ENCODE measurements at places on chromosomes 13 and 19.

DNA sequence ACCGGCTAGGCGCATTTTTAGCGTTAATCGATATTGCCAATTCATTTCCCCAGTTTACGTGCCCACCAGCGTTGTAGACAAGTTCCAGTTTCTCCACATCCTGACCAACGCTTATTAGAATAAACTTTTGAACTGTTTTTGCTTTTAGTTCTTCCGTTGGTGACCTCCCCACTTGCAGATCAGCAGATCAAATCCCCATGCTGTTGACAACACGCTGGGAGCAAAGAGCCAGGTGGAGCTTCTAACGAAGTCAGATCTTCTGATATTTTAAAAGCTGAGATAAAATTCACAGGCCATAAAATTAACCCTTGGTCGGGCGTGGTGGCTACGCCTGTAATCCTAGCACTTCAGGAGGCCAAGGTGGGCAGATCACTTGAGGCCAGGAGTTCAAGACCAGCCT is 21.2 kb downstream of the RCN3 start:
- no peak for DNase-seq

DNA sequence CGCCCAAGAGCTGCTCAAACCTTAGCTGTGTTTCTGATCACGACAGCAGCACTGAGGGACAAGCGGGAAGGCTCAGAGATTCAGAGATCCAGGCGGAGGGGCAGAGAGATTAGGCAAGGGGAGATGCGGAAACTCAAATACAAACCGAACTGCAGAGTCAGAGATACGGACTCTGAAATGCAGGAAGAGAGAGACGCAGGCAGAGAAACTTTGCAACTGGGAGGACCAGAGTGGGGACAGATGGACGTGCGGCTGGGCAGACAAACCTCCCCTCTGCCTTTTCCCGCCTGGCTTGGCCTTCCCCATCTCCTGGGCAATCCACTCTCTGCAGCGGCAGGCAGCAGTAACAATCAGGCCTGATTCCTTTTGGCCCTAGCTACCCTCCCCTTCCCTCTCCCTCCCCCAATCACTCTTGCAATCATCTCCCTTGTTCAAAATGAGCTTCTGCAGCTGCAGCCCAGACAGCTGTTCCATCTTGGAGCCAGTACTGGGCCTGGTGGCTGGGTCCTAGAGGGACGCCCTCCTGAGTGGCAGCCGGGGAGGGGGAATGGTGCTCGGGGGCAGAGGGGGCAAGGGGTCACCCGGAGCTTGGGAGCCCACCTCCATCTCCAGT is 29.7 kb downstream of the OLFM2 start:
- DNase-seq: no peak

DNA sequence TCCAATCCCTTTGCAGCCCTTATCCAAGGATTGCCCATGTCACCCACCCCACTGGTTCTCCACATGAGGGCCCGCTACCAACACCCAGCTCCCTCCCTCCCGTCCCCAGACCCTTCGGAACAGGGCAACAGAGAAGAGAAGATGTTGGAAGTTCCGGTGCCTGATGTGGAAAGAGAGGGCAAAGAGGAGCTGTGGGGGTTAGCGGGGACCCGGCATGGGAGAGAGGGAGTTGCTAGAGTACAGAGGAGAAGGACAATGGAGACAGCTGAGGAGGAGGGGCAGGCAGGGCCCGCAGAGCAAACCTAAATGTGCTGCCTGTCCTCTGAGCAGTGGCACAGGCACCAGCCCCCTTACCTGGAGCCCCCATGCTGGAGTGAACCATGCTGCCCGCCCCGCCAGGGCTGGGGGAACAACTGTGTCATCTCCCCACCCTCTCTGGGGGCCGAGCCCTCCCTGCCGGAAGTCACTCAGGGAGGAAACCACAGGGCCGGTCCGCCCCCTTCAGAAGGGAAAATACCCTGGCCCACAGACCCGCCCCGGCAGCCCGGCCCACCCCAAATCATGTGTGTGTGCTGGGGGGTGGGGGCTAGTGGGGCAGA is at the start of gene POU2F2:
Gene POU2F2, minus strand, starts transcription at position 417 of the 599 bp plus-strand sequence. Its CDS starts 35 bp downstream, at position 382.
- DNase-seq: peak; percentile 88

DNA sequence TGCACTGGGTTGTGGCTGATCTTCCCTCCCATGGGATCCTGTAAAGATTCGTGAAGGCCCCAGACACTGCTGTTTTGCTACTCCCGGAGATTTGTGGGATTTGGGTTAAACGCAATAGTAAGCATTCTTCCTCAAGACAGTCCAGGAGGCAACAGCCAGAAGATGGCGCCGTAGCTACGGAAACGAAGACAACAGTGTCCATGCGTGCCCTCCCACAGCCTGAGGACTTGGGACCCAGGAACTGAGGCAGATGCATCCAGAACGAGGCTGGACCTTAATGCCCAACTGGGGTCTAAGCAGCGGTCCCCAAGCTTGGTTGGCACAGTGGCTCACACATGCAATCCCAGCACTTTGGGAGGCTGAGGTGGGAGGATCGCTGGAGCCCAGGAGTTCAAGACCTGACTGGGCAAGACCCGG is 57.6 kb upstream of the ZNF507 start:
- no peak for DNase-seq

DNA sequence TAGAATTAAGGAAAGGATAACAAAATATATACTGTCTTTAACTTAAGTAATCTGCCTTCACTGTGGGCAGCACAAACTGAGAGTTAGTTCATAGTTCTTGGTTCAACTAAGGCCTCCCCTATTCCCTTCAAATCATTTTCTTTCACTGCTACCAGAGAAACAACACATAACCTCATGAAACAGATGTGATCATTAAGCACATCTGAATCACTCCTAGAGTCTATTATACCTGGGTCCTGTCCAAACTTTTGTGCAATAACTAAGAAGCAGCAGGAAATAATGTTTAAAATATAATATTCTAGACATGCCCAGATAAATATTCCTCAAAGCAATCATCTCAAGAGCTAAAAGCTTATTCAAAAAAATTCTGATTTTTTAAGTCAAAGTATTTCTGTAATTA is 62.9 kb downstream of the ZC3H13 start:
- DNase-seq: no peak

- no peak for DNase-seq
These were observed 349.0 kb downstream of the EFNB2 start for GRCh38 chr13:106186366-106187030.

- no peak for DNase-seq
These were observed 53.3 kb downstream of the OXGR1 start for GRCh38 chr13:96940961-96941360.

- no peak for DNase-seq
These were observed 697.8 kb downstream of the DACH1 start for GRCh38 chr13:71169180-71169579.

GRCh38 chr19:28443361-28443760 is 769.6 kb downstream of the UQCRFS1 start:
- DNase-seq: no peak

DNA sequence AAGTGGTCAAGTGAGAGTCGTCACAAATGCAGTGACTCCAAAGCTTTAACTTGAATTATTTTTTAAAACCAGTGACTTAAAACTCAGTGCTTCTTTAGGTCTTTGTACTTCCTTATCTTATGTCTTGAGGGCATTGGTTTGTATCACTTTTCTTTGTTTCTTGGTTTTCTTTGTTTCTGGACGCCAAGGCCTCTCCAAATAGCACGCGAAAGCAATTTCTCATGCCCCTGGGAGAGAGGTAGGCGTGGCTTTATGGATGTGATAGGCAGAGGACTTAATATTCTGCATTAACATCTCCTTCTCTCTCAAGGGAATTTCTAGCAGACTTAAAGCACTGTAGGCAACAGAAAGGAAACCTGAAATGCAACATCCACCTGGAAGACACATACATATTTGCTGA is 20.6 kb downstream of the UBE2L5 start:
- DNase-seq: no peak

GRCh38 chr13:44921931-44922758 is 67.1 kb downstream of the NUFIP1 start:
- DNase-seq: no peak

DNA sequence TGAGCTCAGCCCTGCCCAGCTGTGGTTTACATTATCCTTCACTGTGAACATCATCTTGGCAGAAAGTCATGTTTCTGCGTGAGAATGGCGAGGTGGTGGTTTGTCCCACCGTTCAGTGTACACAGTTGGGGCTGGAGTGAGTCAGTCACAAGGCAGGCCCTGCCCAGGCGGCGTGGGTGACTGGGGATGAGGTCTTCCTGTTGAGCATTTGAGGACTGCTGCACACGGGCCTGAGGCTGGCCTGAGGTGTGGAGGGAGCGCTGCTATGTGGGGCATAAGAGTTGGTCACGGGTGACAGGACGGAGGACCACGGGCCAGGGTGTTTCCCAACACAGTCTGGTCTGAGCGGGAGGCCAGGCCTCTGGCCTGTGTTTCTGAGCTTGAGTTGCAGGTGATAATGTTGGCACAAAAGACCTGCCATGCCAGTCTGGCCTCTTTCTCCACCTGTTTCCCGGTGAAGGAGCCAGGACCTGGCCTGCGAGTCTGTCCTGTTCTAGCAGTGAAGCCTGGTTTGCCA is 13.4 kb upstream of the C19orf33 start:
- no peak for DNase-seq

DNA sequence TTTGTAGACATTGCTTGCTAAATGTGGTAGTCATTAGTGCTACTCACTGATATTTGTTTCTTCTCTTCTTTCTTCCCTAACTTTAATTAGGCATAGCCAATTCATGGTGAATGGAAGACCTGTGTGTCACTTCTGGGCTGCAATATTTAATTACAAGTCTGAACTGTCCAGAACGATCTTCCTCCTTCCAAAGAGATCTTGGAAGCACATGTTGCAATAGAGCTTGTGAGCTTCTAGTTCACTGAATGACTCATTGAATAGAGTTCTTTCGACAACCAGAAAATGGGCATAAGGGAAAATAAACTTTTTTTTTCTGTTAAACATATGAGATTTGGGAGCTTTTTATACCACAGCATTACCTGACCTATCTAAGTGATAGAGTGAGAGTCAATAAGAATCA is 1264.6 kb downstream of the PCDH9 start:
- DNase-seq: no peak

- no peak for DNase-seq
These were observed 58.6 kb downstream of the ERCC5 start for GRCh38 chr13:102904408-102904862.

DNA sequence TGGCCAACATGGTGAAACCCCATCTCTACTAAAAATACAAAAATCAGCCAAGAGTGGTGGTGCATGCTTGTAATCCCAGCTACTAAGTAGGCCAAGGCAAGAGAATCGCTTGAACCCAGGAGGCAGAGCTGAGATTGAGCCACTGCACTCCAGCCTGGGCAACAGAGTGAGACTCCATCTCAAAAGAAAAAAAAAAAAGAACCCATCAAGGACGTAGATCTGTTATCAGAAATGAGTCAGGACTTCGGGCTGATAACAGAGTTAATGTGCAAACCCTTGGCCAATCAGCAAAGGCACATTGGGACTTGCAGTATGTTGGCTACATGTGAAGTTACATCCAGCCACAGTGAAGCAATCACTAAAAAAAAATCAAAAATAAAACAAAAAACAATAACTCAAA is 4.8 kb upstream of the LGALS7B start:
- no peak for DNase-seq

DNA sequence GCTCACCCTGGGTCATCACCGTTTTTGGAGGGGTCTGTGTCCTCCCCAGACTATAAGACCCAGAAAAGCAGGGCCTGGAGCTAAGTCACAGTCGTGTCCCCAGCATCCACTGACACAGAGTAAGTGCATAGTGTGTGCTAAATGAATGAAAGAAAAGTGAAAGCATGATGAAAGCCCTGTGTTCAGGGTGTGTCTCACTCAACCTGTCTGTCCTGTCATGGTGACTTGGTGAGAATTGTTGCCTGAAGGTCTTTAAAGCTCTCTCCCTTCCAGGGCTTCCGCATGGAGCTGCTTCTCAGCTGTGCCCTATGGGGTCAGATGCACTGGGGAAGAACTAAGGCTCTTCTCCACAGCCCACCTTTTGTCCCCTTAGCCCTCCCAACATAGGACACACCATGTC is 20.5 kb upstream of the IGFL1 start:
- no peak for DNase-seq

- no peak for DNase-seq
These were observed 4.1 kb upstream of the CNOT3 start for GRCh38 chr19:54133312-54133956.

- DNase-seq: no peak
These were observed 19.7 kb upstream of the ERCC5 start for GRCh38 chr13:102825921-102826706.

DNA sequence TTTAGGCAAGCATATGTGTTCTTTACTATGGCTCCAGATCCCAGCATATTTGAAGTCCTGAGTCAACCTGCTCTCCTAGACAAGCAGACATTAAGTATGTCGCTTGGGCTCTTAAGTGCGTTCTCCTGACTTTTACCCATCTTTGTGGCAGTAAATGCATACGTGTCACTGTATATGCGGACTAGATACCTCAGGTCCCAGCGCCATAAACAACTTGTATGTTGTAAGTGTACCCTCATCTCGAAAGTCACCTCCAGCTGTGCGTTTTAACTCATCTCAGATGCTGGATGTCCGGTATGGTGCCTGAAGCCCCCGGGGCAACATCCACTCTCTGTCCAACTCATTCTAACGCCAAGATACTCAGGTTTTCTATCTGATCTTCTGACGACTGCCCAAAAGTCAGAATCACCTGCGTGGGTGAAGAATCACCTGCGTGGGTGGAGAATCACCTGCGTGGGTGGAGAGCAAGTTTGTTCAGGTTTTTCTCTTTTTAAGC is 1.7 kb downstream of the PTOV1 start:
- no peak for DNase-seq

DNA sequence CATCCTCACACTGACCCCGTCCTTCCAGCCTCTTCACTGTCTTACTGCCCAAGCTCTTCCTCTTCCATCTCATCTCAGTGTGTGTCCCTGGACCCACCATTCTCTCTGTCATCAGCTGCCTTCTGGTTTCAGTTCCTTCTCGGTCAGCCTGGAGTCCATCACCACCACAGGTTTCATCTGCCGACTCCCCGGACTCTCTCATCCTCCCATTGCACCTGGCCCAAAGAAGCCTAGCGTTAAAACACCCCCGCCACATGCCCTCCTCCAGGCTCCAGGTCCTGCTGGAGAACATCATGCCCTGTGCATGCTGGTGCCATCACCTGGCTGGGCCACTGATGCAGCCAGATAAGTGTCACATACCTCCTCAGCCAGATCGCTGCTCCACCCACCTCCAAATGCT is 122.1 kb upstream of the GPR12 start:
- no peak for DNase-seq

- DNase-seq: no peak
These were observed 227.6 kb upstream of the UBL3 start for GRCh38 chr13:30078059-30078458.

- DNase-seq: no peak
These were observed 2.0 kb downstream of the RAB20 start for GRCh38 chr13:110559429-110559943.

DNA sequence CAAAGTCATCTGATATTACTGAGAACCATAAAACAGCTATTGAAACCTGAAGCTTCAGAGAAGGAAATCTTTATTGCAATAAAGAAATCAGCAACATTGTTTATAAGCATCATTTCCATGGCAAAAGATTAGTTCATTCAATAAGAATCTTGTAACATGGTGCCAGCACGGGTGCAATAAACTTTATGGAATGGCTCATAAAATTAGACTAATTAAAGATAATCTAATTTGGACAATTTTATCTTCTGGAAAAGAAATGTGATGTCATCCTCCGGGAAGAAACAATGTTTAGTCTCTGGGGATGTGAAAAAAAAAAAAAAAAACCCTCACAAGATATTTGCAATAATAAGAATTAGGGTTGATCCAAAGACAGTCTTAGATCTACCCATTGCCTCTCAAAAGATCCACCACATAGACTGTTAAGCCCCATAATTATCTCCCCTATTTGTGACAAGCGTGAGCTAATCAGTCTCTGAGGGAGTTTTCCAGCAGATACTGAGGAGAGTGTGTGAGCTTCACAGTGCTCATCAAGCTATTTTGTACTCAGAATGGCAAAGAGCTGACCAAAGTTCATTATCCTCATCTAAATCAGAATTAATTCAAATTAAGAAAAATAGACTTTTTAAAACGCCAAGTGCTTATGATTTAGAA is 297.0 kb upstream of the EDNRB start:
- no peak for DNase-seq

Data from central memory CD4-positive, alpha-beta T cell (primary cell).